ENCODE measurements at places on chromosomes 2 and 18. TPM values are rescaled to one million over a fixed set of nuclear protein-coding genes. Genes with fewer than 3 reads are reported as not detected.

DNA sequence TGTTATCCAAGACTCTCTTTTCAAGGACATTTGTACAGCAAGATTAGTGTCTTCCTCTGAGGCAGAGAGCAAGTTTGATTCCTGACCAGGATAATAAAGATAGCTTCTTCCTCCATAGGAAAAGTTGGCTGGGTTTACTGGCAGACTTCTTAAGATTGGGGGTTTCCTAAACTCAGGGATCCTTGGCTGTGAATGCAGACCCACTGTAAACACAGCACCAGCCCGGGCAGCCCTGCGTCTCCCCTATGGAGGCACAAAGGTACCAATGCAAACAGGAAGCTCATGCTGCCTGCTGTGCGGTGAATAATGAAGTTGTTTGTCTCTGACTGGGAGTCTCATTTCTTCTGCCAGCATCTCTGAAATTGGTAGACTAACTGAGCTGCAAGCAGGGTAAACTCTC is 96.2 kb upstream of the ARHGAP28 start:
- no peak for DNase-seq
- H3K27me3 ChIP-seq: no peaks in the 10 kb centered on the region
- no peak overlapping the region for H3K27ac ChIP-seq
- peaks cover 4% of the 10 kb centered on the region for H3K36me3 ChIP-seq
- H3K4me1 ChIP-seq: no peaks in the 10 kb centered on the region

DNA sequence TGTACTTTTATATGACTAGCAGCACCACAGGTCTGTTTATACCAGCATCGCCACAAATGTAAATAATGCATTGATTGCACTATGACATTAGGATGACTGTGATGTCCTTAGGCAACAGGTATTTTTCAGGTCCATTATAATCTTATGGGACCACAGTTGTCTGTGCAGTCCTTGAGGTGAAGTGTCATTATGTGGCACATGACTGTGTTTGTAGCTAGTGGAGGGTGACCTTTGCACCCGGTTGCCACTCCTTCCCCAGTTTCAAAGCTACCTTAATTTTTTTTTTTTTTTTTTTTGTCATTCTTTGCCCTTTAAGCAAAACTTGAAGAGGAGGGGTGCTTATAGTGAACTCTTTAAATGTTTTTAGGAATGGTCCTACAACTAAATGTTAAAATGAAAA is 386.4 kb downstream of the THSD7B start:
- H3K27me3 ChIP-seq: no peaks in the 10 kb centered on the region
- no peaks in the 10 kb centered on the region for H3K36me3 ChIP-seq
- H3K27ac ChIP-seq: no peak overlapping the region
- H3K4me3 ChIP-seq: no peak overlapping the region
- no peak for DNase-seq
- H3K4me1 ChIP-seq: no peaks in the 10 kb centered on the region

DNA sequence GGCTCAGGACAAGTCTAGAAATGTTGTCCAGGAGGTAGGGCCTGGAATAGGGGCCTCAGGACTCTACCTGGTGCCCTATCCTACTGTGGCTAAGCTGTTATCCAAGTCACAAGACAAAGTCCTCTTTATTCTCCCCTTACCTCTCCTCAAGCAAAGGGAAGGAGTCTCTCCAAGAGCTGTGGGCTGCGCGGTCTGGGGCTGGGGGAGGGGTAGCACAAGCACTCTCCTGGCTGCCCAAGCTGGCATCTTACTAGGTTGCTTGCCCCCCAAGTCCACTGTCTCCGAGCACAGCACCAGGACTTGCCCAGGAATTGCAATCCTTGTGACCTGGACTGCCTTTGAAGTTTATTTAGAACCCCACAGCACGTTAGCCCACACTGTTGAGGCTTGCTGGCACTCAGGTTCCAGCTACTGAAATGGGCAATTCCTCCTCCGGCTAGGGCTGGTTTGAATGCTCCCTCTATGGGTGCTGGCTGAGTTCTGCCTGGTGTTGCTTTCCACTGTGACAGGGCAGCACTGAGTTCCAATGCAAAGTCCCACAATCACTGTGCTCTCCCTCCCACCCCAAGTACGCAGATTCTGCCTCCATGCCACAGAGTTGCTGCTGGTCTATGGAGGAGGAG is 18.5 kb downstream of the DHRS9 start:
- H3K27ac ChIP-seq: no peak overlapping the region
- H3K4me1 ChIP-seq: no peaks in the 10 kb centered on the region
- DNase-seq: no peak
- no peaks in the 10 kb centered on the region for H3K27me3 ChIP-seq
- no peaks in the 10 kb centered on the region for H3K36me3 ChIP-seq

DNA sequence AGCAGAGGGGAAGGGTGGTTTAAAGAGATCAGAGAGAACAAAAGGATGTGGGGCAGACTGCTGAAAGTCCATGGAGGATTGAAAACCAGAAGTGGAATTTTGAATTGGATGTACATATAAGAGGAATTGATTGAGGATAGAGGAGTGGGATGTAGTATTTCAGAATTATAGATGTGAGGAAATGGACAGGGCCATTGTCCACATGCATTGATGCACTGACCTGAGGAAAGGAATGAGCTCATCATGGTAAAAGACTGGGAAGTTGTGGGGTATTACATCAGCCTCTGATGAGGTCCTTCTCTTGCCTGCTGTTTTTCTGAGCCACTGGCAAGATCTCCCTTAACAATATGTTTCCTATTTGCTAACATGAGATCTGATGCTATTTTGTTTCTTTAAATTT is 365.7 kb upstream of the FANCL start:
- H3K27ac ChIP-seq: no peak overlapping the region
- H3K4me3 ChIP-seq: no peak overlapping the region
- DNase-seq: no peak
- H3K27me3 ChIP-seq: no peaks in the 10 kb centered on the region

The G6PC2 gene
- not detected for polyA plus RNA-seq

The TEKT4 gene
- polyA plus RNA-seq: not detected

The COQ10B gene
- polyA plus RNA-seq: 49.4 TPM

The IL18RAP gene
- 60.8 TPM for polyA plus RNA-seq

Data from immature natural killer cell (primary cell).